ENCODE measurements at places on chromosomes 3 and 15.

- no peak for DNase-seq
Observed at GRCh38 chr3:20975188-20975651, 775.8 kb downstream of the ZNF385D start.

- DNase-seq = peak; percentile 75
Observed at GRCh38 chr15:48415036-48415886, 84.0 kb downstream of the DUT start.

DNA sequence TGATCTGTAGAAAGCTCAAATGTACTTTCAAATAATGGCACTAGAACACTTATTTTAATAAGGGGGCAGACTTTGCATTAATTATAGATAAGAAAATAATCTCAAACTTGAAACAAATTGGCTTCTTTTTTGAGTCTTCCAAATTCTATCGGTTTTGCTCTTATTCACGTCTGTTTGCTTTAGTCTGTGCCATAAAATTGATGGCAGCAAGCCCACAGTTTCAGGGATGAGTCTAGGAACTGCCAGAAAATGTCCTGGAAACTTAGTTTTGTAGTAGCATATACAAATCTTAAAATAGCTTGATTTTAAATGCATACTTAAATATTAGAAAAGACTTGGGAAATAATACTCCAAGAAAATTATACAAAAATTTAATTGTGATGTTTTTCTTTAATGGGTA is 39.7 kb downstream of the BCHE start:
- no peak for DNase-seq

DNA sequence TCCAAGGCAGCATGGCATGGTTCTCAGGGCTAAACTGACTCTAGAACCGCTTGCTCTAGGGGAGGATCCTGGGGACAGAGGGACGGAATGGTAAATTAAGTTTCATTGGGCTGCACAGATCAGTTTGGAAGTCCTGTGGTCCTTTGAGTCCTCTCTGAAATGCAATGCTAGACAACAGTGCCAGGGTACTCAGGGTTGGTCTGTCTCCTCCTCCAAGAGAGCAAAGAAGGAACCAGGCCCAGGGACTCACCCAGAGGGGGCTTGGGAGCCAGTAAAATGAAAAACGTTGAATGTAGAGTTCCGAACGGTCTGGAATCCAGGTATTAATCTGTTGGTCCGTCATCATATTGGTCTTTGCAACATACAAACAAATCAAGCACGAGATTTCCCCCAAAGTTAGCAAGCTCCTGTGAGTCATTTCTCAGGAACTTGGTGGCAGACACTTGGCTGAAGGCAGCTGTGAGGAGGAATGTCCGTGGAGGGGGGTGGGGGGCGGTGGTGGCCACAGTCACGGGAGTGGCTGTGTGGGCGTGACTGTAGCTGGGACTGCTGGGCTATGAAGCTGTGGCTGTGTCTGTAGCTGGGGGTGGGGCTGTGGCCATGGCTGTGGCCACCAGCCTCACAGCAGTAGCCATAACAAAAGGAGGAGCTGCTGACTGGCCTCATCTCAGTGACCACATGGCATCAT is 361.0 kb downstream of the SHQ1 start:
- peak; percentile 45 for DNase-seq

DNA sequence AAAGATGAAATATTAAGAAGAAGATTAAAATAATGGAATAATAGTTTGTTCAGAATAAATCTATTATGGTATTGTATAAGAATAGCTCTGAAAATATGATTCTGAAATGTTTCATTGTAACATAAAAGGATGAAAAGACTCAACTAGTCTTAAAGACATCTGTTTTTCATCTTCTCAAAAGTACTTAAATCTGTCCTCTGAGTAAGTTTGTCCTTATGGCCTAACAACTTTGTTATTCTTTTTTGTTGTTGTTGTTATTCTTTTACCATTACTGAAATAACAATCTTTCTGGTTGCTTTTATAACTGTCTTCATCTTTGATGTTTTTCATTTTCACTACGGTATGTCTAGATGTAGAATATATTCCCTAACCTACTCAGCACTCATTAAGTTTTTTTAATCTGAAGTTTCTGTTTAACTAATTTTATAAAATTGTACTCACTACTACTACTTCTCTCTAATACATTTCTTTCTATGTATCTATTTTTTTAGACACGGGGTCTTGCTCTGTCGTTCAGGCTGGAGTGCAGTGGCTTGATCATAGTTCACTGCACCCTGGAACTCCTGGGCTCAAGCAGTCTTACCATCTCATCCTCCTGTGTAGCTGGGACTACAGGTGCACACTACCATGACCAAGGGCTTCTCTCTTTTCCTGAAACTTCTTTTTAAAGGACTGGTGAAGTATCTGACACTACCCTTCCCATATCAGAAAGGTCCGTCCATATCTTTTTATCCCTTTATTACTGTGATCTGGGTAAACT is 240.7 kb downstream of the PCCB start:
- DNase-seq = no peak

GRCh38 chr3:48215876-48216275 is 7.4 kb upstream of the CAMP start:
- no peak for DNase-seq

- no peak for DNase-seq
Observed at GRCh38 chr3:56795829-56796185, 5.9 kb downstream of the ARHGEF3 start.

- no peak for DNase-seq
Observed at GRCh38 chr3:141578202-141578973, 91.6 kb downstream of the RASA2 start.

- DNase-seq = no peak
Observed at GRCh38 chr3:193791041-193792032, 198.3 kb downstream of the OPA1 start.

- DNase-seq = no peak
Observed at GRCh38 chr15:68313501-68314410, 36.2 kb downstream of the FEM1B start.

GRCh38 chr3:93855401-93855800 is 118.3 kb downstream of the PROS1 start:
- DNase-seq = no peak

DNA sequence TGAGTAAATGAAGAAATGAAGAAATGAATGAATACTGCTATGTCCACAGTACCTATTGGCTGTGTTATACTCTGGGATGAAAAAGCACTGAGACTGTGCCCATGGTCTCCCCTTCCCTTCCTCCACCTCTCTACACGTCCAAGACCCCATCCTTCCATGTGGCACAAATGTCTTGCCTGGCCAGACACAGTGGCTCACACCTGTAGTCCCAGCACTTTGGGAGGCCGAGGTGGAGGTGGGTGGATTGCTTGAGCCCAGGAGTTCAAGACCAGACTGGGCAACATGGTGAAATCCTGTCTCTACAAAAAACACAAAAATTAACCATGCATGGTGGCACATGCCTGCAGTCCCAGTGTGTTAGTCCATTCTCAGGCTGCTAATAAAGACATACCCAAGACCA is 200.1 kb downstream of the FAM43A start:
- no peak for DNase-seq

GRCh38 chr15:80559320-80559693 is 135.8 kb upstream of the ABHD17C start:
- DNase-seq = no peak

DNA sequence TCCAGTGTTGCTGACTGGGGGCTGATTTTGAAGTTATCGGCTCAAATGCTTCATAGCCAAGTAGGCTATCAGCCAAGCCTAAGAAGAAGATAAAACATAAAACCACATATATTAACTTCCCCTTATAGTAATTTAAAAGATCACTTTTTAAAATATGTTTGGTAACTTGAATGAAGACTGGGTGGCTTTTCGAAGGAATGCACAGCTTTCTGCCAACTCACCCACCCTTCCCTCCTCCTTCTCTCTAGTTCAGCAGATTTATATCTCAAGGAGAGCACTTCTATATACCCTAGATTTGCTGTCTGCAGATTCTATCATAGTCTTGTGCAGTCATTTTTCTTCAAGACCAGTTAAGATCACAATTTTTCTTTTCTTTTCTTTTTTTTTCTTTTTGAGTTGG is 189.4 kb upstream of the CHRM5 start:
- DNase-seq = no peak

- DNase-seq = no peak
Observed at GRCh38 chr3:38136393-38136776, 542 bp downstream of the ACAA1 start.

- peak; percentile 94 for DNase-seq
Observed at GRCh38 chr3:197298341-197298944, at the start of gene DLG1. Gene DLG1, minus strand, starts transcription at chr3:197298612. Its CDS starts 1,408 bp downstream, at chr3:197297204.

DNA sequence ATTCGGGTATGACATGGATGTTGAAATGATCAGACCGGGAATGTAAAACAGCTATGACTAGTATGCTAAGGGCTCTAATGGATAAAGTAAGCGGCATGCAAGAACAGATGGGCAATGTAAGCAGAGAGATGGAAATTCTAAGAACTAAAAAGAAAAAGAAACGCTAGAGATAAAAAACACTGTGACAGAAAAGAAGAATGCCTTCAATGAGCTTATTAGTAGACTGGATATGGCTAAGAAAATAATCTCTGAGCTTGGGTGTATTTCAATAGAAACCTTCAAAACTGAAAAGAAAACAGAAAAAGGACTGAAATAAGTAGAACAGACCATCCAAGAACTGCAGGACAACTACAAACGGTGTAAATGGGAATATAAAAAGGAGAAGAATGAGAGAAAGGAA is 101.2 kb downstream of the HES1 start:
- DNase-seq = no peak

GRCh38 chr3:154324919-154325318 is 632 bp upstream of the DHX36 start:
- no peak for DNase-seq

DNA sequence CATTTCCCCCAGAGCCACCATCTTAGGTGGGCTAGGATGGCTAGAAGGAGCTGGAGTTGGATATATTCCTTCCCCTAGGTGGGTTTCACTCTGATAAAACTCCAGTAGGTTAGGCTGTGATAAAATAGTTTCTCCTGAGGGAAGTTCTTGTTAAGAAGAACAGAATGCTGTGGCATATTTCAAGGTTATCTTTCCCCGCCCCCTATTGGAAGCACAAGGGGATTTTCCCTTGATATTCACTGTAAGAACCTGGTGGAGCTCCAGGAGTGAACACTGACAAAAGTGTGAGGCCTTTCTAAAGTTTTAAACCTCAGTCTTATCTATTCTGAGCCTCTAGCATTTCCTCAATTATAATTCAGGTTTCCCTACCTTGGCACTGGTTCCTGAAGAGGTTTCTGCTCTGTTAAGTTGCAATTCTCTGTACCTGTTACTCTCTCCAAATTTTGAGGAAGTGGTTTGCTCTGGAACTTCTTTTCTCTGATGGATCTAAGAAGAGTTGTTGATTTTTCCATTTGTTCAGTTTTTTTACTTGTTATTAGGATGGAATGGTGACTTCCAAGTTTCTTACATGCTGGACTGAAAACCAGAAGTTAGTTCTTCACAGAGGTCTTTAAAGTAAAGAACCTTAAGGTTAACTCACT is 113.5 kb downstream of the GMPS start:
- no peak for DNase-seq

GRCh38 chr3:79351699-79352098 is 416.1 kb downstream of the ROBO1 start:
- no peak for DNase-seq

GRCh38 chr15:90270502-90271150 is 5.2 kb downstream of the NGRN start:
- DNase-seq = no peak

GRCh38 chr3:25911525-25912295 is 121.8 kb downstream of the OXSM start:
- DNase-seq = no peak

GRCh38 chr3:65729555-65729954 is 309.2 kb downstream of the MAGI1 start:
- DNase-seq = peak; percentile 77

GRCh38 chr15:82139823-82140268 is 94.0 kb upstream of the MEX3B start:
- DNase-seq = peak; percentile 69

DNA sequence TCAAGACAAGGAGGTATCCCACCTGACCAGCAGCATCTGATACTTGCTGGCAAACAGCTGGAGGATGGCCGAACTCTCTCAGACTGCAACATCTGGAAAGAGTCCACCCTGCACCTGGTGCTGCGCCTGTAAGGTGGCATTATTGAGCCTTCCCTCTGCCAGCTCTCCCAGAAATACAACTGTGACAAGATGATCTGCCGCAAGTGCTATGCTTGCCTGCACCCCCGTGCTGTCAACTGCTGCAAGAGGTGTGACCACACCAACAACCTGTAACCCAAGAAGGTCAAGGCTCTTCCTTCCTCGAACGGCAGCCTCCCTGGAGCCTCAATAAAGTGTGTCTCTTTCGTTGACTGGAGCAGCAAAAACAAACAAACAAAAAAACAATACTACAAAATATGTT is 2.2 kb upstream of the SLC4A7 start:
- DNase-seq = no peak

- DNase-seq = peak; percentile 59
Observed at GRCh38 chr3:64530434-64531049, 157.3 kb downstream of the ADAMTS9 start.

DNA sequence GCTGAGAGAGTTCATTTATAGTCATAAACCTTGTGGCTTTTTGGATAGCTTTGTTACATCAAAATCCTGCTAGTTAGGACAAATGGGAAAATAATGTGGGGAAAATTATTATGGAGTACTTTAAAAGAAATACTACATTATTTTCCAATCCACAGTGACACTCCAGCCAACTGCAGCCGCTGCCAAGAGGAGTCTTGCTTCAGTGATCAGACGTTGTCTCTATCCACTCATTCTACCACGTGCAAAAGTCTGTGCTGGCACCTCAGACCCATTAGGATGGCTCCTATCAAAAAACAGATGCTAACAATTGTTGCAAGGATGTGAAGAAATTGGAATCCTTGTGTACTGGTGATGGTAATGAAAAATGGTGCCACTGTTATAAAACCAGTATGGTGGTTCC is 128.6 kb upstream of the IQSEC1 start:
- DNase-seq = no peak

DNA sequence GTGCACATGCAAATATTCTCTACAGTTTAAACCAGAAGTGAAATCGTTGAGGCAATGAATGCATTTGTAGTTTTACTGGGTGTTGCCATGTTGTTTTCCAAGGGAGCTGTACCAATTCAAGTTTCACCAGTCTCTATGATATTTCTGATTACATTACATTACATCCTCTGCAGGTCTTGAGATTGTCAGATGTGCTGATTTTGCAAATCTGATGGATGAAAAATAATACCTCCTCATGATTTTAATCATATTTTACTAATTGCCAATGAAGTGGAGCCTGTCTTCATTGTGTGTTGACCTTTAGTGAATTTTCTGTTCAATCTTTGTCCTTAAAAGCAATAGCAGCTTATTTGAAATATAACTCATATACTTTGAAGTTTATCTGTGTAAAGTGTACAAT is 282.4 kb downstream of the NR2F2 start:
- no peak for DNase-seq
